ENCODE measurements at places on chromosomes 13 and 19.
A peak's percentile ranks its signal among the peaks of the same experiment; 100 is the strongest.

GRCh38 chr19:16611121-16611520, 16.9 kb downstream of the MED26 start:
- DNase-seq = no peak

DNA sequence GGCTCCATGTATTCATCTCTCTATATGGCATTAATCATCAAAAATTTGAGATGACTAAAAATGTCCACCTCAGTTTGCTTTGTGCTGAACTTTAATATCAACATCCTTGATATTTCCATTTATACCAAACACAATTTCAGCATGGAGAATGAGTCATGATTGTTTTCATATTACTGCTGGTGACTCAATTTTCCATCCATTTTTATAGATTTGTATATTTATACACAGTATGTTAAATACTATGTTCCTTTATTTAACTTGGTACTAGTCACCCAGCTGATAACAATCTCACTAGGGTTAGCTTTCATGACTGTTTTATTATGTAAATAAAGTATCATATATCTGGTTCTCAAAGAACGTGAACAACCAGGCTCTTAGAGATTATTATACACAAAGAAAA, 1255.1 kb downstream of the SLITRK1 start:
- DNase-seq = peak; percentile 13

DNA sequence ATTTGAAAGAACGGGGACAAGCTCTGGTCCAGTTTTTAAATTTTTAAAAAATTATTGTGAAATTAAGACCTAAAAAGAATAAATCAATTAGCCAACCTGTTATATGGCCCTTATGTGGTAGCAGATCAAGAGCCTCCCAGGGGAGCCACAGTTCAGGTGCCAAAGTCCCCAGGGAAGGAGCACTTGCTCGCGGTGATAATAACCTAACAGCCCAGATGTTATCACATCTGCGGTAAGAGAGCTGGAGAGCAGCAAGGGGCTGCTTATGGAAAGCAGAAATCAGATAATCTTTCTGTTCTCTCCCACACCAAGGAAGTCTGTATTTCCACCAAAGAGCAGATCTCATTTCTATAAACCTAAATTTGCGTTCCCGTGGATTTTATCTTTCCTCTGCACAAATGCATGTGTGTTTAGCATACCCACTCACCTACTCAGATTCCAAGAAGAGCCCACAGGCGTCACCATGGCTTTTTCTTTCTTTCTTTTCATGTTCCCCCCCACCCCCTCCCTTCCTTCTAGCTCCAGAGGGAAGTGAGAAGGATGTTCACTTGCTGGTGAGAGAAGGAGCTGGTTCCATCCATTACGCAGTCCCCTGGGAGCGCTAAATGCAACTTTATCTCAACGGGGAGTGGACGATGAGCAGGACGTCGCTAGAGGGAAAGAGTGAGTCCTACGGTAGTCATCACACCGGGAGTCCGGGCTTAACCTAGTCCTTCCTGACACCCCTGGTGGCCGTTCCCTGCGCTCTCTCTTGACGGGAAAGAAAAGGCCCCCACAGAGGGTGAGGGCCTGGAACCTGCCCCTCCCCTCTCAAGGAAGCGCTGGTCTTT, 1.6 kb upstream of the POU4F1 start:
- DNase-seq = no peak

DNA sequence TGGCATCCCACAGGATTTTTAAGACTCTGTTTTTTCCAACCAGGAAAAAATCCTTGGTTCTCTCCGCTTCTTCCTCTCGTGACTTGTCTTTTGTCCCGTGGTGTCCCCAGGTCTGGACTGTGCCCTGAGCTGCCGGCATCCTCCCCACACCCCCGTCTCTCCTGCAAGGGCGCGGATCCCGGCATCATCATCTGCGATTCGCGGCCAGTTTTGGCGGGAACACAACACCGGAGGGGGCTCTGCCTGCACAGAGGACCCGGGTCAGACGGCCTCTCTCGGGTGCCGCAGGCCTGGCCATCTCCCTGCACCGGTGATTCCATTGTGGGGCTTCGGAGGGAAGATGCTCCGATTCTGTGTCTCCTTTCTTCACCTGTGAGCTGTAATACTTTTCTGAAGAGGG, 18.8 kb upstream of the GAS6 start:
- DNase-seq = no peak

- DNase-seq = no peak
Measured at GRCh38 chr19:58586133-58586765, 13.1 kb upstream of the MZF1 start.

DNA sequence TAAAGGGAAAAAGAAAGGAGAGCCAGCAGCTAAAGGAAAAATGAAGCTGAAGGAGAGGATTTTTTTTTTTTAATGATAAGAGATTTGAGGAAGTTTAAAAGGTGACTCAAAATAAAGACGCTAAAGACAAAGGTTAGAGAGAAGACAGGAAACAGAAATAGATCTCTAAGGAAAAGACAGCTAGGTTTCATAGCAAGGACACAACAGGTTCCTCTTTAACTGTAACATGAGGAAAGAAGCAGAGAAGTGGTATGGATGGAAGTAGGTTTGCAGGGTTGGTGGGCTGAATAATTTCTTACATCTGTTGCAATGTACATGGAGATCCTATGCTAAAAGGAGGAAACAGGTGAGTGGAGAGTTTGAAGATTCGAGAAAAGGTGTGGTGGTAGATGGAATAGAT, 107.5 kb downstream of the MYCBP2 start:
- no peak for DNase-seq

- no peak for DNase-seq
Measured at GRCh38 chr13:109782066-109782822, 4.1 kb downstream of the IRS2 start.

GRCh38 chr13:66543780-66544179, 686.4 kb downstream of the PCDH9 start:
- no peak for DNase-seq

- peak; percentile 11 for DNase-seq
Measured at GRCh38 chr19:31461814-31462539, 112.7 kb upstream of the TSHZ3 start.

GRCh38 chr13:113816254-113816929, 47.5 kb downstream of the GAS6 start:
- no peak for DNase-seq

DNA sequence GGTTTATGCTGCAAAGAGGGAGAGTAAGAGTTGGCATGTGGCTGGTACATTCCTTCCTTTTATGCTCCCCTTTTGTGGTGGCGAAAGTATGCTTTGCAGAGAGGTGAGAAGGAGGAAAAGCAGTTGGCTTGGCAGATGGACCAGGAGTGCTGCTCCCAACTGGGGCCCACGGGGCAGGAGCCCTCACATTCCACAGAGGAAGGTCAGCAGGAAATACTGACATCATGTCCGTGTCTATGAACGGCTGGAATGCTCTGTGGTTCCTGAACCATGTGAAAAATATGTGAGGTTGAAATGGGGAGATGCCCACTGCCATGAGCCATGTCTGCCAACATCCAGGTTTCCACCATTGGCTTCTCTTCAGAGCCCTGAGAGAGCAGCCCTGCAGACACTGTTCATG, 33.3 kb upstream of the GAS6 start:
- peak; percentile 99 for DNase-seq

GRCh38 chr19:29923653-29924052, 18.4 kb upstream of the URI1 start:
- DNase-seq = peak; percentile 8

DNA sequence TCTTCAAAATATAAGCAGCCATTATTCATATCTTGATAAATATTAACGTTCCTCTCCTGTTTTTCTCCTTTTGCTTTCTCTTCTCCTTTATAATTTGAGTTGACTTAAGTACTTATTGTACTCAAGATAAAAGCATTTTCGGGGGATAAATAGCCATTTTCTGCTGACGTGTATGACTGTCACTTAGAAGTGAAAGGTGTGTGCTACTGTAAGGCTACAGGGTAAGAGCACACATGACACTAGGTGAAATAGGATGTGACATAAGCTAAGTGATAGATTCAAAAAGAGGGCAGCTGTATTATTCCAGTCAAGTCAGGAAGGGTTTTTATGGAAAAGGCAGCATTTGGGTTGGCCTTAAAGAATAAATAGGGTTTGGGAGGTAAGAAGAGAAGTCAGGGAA, 128.5 kb downstream of the GPC6 start:
- no peak for DNase-seq

DNA sequence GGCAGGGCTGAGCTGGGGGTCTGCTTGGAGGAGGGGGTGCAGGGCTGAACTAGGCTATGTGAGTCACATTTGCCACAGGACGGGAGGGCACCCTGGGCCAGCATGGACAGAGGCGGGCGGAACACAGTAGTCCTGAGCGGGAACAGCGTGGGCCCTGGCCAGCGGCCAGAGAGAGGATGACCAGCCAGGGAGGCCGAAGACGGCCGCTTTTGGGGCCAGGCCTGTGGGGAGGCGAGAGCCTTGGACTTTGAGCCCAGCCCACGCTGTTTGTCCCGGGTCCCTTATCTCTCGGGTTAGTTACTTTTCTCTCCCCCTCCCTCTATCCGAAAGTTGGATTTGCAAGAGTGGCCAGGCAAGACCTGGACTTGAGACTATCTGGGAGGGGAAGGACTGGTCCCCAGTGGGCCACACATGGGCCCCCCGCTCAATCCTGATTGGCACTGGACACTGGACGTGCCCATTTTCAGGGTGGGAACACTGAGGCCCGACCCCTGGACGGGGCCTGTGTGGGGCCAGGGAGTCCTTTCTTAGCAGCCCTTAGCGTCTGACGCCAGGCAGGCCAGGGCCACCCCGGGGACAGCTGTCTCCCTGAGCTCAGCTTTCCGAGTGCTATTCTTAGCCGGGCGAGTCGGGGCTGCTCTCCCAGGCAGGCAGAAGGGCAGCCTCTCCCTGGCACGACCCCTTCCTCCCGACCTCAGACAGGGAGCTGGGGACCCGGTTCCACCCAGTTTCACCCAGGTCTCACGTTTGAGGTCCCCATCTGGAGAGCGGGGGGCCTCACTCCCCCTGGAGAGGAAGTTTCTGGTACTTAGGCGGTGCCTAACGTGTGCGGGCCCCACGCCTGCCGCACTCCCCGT, 833 bp downstream of the GAMT start:
- DNase-seq = no peak

- no peak for DNase-seq
Measured at GRCh38 chr13:41460930-41461329, 3.6 kb downstream of the RGCC start.

- peak; percentile 3 for DNase-seq
Measured at GRCh38 chr13:42153199-42154113, 105.0 kb downstream of the DGKH start.

- DNase-seq = peak; percentile 21
Measured at GRCh38 chr19:3324405-3324856, 42.0 kb upstream of the NFIC start.

DNA sequence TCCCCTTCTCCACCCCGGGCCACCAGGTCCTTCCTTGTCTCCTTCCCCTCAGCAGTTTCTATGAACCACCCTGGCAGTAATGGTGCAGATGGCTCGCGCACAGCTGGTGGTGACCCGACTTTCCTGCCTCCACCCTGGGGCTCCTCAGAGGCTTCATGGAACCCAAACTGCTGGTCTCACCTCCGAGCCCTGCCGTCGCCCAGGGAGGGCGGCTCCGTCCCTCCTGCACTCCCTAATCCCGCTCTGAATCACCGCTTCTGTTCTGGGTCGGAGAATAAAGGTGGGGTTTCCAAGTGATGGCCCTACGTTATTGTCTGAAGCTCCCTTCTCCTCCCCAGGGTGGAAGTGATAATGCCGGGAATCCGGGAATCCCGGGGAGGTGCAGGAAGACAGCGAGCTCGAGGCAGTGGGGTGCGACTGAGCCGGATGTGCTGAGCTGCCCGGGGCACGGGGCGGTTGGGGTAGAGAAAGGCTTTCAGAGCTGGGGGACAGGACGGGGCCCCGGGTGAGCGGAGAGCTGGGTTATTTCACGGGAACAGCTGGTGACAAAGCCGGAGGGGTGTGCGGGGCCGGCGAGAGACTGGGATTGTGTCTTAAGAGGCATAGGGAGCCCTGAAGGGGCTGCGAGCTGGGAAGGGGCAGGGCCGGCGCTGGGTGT, 711 bp downstream of the FUT2 start:
- no peak for DNase-seq

DNA sequence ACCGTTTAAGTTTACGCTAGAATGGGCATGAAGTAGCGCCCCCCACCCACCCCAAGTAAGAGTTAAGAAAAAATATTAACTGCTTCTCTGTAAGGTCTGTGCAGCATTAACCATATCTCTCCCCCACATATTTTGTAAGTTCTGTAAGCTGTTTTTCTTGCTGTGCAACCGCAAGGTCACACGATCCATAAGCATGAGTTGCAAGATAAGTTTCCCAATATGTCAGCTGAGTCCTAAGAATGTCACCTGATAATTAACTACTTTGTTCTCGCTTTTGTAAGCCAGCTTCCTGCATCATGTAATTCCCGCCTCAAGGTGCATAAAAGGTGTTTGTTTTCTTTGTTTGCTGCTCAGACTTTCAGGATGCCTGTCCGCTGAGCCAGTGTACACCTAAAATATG, 187.0 kb downstream of the MYO16 start:
- no peak for DNase-seq

DNA sequence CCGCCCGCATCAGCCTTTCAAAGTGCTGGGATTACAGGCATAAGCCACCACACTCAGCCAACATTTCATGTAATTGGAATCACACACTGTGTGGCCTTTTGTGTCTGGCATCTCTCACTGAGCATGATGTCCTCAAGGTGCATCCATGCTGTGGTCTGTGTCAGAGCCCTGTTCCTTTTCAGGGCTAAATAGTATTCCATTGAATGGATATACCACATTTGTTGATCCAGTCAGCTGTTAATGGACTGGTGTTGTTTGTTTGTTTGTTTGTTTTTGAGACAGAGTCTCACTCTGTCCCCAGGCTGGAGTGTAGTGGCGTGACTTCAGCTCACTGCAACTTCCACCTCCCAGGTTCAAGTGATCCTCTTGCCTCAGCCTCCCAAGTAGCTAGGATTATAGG, 17.9 kb downstream of the ATCAY start:
- DNase-seq = no peak

- DNase-seq = no peak
Measured at GRCh38 chr13:44274771-44275205, 98.8 kb upstream of the SERP2 start.

DNA sequence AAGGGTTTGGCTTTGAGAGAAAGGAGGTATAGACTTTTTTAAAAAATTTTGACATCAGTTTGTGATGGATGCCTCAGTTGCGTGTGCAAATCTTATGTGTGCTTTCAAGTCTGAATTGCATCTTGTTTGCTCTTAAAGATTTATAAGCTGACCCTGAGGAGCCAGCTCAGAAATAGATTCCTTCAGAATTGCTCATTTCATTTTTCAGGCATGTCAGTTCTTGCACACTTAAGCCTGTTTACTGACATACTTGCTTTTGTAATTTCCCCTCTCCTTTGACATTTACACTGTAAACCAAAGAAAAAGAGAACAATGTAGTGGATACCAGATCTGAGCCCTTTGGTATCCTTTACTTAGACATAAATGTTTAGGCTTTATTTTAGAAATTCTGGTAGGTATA, 87.6 kb downstream of the RNF17 start:
- DNase-seq = peak; percentile 58

GRCh38 chr13:45367358-45367757, 26.4 kb upstream of the TPT1 start:
- DNase-seq = peak; percentile 84

- no peak for DNase-seq
Measured at GRCh38 chr13:78491978-78492377, 111.4 kb downstream of the POU4F1 start.

Measured in fibroblast of upper back skin (primary cell).